Stimulated activated memory B cell treated with anti-CD40 and anti-IgM and Interleukin-4, amounts not matched to agents 10 μg/mL and 1 μg/mL and 100 μg/mL, for 72 hours (primary cell): ENCODE measurements at places on chromosomes 5 and 9.

- ATAC-seq: no peak
Observed at GRCh38 chr9:91465420-91465819, 41.8 kb upstream of the NFIL3 start.

GRCh38 chr9:87269296-87270176 lies 228.1 kb upstream of the DAPK1 start:
- no peak for ATAC-seq

DNA sequence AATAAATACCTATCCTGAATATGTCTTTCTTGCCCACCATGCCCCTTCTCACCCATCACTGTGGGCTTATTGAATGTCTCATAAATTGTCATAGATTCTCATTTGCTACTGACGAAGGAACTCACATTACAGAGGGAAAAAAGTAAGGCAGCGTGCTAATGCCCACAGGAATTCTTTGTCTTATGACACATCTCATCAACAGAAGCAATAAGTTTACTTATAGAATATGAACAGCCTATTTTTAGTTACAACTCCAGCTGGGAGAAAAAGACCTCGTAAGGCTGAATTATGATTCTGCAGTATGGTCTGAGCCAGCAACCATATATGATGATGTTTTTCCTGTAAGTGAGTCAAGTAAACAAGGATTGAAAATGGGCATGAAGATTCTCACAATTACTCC lies 22.4 kb upstream of the ATG10 start:
- no peak for ATAC-seq

- no peak for ATAC-seq
Observed at GRCh38 chr5:78624011-78624541, 24.5 kb downstream of the LHFPL2 start.

DNA sequence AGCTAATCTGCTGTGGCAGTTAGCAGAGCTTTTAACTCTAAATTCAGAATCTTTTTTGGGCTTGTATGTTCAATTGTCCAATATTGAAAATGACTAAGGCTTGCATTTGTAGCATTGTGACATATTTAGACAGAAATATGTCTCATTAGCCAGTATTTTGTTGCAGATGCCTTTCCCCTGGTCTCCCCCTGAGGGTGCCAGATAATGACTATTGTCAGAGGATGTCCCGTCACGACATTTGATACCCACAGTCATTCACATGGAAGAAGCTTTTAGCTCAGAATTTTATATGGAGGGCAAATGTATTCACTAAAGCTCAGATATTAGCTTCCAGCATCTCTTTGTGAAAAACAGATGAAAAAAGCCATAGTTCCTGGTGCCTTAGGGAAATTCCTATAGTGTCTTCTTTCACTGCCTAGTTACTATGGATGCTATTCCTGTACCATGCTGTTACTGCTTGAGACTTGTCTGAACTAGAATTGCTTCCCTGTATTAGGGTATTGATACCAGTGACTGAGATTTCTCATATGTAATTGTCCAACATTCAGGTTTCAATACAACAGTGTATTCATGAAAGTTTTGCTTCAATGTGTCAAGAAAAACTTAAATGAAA lies 96.2 kb downstream of the CCDC192 start:
- ATAC-seq: no peak
